ENCODE measurements at places on chromosomes 11 and 22.

GRCh38 chr11:45678976-45679375 is 13.6 kb upstream of the CHST1 start:
- no peak for DNase-seq

- DNase-seq = peak; percentile 70
Measured at GRCh38 chr11:83249972-83250593, 36.1 kb downstream of the CCDC90B start.

DNA sequence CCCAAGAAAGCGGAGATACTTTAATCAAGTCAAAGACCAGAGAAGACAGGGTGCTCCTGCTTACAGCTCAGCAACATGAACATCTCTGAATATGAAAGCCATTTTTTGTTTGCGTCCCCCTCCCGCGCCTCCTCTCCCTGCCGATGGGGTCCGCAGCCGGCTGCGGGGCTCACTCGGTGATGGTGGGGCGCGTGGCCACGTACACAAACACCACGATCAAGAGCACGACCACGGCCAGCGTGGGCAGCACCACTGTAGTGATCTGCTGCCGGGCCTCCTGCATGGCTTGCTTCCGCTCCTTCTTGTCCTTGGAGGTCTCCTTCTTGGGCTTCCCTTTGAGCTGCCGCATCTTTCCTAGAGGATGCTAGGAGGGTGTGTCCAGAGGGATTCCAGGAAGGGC is 64.3 kb downstream of the SMCO4 start:
- DNase-seq = no peak

GRCh38 chr22:25212337-25212736 is 7.1 kb upstream of the CRYBB2 start:
- no peak for DNase-seq

DNA sequence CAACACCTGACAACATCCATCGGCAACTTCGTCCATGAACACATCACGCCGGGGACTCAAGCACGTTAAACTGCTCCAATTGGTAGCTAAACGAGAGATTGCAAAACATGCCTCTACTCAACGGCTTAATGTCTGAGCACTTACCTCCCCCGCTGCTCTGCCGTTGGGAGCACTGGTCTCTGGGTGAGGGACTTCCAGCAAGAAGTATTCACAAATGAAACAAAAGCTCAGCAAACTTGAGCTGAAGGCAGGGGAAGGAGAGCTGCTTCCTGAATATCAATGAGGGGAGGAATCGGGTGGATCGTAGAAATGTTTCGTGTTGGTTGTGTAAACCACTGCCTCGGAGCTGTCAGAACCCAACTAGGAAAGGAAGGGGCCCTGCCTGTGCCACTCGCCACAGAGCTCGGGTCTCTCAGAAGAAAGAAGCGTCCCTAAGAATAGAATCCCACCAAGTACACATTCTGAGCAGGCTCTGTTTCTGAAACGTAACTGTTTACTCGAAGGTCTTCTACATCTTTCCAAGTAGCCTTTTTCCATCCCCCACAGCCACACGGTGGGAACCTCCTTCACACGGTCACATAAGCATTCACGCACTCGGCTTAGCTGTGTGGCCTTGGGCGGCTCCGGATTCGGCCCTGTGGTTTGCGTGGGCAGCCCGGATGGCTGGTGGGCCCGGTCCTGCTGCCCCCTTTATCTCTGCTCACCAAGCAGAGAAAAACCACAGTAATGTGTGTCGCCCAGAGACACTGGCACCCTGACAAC is at the start of gene MLC1:
MLC1 (minus strand) TSS at position 216 of the 762 bp plus-strand sequence. CDS start 524 bp downstream, outside the sequence.
- no peak for DNase-seq

- no peak for DNase-seq
Measured at GRCh38 chr11:68159665-68160064, 38.5 kb upstream of the CHKA start.

DNA sequence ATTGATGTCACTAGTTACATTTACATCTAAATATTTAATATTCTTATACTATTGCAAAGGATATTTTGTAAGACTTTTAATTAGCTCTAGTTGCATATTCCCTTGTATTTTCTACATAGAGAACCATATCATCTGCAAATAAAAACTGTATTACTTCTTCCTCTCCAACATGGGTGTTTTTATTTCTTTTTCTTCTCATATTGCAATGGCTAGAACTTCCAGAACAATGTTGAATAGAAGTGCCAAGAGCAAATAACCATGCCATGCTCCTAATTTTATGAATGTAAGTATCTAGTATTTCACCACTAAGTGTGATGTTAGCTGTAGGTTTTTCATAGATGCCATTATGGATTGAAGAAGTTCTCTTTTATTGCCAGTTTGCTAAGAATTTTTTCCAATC is 321.8 kb upstream of the NCAM1 start:
- DNase-seq = no peak

- no peak for DNase-seq
Measured at GRCh38 chr11:9039198-9039597, 35.4 kb upstream of the NRIP3 start.

- no peak for DNase-seq
Measured at GRCh38 chr11:41446107-41446506, 13.3 kb downstream of the LRRC4C start.

- DNase-seq = no peak
Measured at GRCh38 chr11:73001615-73002014, 140.5 kb downstream of the FCHSD2 start.

DNA sequence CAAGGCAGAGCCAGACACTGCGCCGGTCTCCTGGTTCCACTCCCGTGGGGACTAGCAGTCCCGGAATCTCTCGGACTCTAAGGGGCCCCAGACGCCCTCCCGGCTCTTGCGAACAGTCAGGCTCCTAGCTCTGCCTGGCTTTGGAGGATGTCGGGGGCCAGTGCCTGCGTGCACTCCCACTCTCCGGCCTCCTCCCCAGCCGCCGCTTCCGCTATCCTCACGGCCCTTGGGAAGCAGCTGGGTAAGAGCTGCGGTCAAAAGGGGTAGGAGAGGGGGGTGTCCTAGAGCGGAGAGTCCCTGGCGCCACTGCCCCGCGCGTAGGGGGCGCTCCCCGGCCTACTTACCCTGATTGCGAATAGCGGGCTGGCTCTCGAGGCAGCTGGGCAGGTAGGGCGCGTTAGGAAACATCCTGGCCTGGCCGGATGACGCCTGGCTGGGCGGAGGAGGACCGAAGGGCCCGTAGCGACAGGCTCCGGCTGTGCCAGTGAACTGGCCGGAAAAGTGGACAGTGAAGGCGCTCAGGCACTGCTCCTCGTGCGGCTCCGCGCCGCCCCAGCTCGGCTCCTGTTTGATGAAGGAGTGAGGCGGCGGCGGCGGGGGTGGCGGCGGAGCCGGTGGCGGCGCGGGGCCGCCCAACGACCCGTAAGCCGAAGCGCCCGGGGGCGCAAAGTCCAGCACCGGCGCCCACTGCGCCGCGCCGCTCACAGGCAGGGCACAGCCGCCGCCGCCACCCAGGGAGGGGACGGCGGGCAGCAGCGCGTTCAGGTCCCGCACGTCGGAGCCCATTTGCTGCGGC is 785 bp downstream of the WT1 start:
- DNase-seq = no peak

DNA sequence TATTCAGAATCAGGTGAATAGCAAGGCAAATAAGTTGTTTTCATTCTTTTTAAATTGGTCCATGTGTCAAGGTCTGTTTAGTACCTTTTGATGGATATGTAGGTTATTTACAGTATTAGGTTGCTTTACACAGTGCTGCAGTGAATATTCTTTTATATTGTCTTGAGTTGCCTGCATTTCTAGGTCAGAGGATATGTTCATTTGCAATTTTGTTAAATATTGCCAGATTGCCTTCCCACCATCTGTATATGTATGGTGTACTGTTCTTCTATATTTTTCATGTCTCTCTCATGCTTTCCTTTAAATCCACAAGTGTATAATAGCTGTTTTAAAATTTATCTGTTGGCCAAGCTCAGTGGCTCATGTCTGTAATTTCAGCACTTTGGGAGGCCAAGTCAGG is 24.6 kb downstream of the HIPK3 start:
- DNase-seq = no peak

DNA sequence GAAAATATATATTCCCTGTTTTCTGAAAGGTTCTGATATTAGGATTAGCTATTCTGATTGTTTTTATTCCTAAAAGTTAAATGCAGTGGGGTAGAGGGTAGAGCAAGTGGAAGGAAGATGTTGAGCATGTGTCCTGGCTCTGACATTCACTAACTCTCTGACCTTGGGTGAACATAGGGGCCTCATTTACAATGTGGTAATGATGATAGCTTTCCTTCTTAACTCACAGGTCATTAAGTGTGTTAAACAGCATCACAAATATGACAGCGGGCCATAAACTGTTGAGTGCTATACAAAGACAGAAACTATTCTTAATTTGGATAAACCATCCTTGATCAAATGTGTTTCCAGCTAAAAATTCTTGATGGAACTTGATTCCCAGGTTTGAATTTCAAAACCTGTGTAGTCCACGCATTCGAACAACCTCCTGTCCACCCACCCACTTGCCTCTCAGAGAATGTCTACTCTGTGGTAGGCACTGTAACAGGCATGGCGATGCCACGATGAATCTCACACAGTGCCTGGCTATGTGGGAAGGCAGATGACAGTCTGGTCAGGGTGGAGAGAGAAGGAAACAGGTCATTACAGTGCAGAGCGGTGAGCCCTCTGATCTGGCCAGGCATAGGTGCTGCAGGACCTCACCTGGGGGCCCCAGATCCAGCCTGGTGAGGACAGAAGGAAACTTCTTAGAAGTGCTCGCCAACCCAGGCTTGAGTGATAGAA is 19.3 kb upstream of the PEX26 start:
- DNase-seq = no peak

GRCh38 chr11:45374653-45375059 is 88.5 kb upstream of the SYT13 start:
- DNase-seq = peak; percentile 33

DNA sequence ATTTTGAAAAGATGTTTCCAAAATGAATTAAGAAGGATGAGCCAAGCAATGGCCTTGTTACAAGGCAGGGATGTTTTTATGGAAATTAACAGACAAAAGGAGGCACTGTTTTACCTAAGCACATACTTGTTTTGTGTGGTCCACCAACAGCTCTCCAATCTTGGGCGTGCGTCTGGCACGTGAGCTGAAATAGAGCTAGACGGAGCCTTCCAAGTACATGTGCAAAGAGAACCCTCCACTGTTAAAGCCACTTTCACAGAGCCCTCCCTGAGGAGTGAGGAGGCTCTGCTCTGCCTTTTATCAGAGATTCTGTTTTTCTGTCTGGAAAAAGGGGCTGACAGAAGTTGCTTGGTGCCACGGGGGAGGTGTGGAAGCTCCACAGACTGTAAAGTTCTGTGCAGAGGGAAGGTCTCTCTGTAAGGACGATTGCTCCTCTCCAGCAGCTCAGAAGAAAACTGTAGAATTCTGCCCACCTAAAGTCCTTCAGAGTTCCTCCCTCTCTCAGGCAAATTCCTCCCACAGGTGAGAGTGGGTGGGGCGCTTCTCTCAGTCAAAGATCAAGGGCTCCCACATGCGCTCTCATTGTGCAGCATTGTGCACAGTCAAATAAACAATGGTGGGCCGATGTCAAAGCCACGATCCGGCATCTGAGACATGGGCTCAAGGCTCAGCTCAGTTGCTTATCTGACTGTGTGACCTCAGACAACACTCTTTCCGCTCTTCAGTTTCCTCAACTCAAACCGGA is 92.6 kb upstream of the CSNK2A3 start:
- no peak for DNase-seq

GRCh38 chr22:28268171-28268570 is 349.1 kb upstream of the PITPNB start:
- no peak for DNase-seq

GRCh38 chr11:114162719-114163123 is 103.2 kb downstream of the ZBTB16 start:
- no peak for DNase-seq

DNA sequence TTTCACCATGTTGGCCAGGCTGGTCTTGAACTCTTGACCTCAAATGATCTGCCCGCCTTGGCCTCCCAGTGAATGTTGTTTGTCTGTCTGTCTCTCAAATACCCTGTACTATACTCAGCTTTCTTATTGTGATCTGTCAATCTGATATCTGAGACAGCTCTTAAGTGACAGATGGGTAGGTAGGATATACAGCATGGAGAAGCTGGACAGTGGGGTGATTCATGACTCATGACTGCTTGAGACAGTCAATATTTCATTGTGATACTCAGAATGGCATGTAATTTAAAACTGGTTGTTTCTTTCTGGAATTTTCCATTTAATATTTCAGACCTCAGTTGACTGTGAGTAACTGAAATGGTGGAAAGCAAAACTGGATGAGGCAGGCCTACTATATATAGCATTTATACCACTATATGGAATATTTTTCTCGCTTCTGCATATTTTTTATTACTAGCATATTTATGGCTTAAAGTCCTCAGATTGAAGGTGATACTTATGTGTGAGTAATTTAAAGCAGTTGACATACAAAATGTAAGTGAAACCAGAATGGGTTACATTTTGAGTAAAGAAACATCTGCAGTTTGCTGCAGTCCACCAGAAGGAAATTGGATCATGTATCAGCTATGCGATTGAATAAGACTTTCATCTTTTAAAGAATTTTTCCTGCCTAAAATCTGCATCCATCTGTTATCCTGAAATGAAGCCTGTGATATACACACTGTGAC is 22.3 kb downstream of the ARHGAP42 start:
- DNase-seq = no peak

DNA sequence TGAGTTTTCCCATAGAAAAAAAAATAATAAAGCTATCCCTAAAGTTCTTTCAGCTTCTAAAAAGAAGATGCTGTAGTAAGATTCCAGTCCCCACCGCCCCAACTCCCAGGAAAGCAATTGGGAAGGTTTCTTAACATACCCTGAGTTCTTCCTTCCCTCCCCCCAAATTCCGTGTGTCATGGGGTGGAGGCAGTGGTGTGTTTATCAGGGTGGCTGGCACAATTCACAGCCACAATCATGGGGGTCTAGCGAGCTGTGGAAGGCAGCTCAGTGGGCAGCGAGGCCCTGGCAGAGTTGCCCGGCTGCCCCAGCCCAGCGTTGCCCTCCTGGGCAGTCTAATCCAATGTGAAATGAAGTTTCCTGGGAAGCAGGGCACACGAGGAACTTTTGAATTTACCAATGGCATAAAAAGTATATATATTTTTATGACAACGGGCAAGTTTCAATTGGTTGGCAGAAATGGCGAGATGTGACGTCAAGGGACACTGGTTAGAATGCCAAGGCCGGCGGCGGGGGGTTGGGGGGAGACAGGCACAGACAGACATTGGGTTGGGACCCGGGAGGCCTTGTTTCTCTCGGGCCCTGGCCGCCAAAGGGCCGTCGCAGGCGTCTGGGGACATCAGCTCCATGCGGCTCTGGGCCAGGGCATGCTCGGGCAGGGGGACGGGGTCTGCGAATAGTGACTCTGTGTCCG is 80.7 kb upstream of the PPARA start:
- DNase-seq = no peak

DNA sequence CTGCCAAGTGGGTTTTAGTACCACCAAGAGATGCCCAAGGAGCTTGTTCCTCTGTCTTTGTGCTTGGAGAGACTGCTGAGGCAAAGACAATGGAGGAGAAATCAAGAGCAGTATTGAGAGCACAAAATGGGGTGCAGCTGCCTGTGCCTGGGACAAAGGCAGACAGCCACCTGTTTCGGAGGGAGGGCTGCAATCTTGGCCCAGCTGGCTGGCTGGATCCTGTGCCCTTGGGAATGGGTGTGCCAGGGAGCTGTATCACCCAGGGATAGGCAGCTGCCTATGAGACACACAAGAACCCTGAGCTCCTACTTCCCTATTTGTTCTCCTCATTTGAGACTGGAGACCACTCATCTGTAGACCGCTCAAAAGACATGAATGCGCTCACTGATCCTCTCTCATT is 23.3 kb upstream of the CHRM4 start:
- no peak for DNase-seq
